ENCODE measurements at places on chromosomes 12 and 14. TPM values are rescaled to one million over a fixed set of nuclear protein-coding genes. Genes with fewer than 3 reads are reported as not detected.

The ASCL1 gene
- not detected for total RNA-seq

The TEX22 gene
- total RNA-seq, result 3.2 TPM

DNA sequence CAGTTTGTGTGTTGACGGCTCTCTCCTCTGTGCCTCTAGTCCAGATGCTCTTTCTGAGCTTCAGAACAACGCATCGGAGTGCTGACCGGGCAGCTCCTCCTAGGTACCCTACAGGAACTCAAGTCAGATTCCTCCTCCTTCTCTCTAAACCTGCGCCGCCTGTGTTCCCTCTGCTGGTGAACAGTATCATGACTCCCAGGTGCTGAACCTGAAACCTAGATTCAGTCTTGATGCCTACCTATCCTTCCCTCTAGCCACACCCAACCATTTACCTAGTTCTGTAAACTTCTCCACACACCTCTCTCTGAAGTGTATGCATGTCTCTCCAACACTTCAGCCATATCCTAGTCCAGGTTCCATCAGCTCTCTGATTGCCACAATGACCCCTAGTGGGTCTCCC is 112.7 kb downstream of the EFCAB11 start:
- no peak for DNase-seq

GRCh38 chr14:89430391-89431236 is 13.6 kb upstream of the FOXN3 start:
- DNase-seq, result no peak

- DNase-seq, result no peak
Observed at GRCh38 chr12:66232263-66232662, 43.2 kb downstream of the IRAK3 start.

DNA sequence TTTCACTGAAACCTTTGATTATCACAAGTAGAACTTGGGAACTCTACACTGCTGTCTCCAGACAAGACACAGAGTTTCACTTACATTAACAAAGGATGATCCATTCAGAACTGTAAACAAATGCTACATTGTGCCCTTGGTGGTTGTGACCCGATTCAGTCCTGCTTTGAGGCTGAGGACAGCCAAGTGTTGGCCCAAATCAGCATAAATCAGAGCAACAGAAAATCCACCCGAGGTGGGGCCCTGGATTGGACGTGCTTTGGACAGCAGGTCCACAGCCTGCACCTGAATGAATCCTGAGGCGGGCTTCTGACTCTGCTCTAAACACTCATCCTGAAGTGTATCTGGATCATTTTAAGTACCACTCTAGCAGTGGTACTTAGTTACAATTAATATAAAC is 68.8 kb downstream of the PPP2R5C start:
- DNase-seq, result no peak

All from upper lobe of right lung (tissue), 1 donor.